ENCODE measurements at places on chromosomes 7 and 10. TPM values are rescaled to one million over a fixed set of nuclear protein-coding genes. Genes with fewer than 3 reads are reported as not detected.

- H3K36me3 ChIP-seq: no peaks in the 10 kb centered on the region
- H3K4me1 ChIP-seq: peaks cover 6% of the 10 kb centered on the region
- no peak overlapping the region for H3K4me3 ChIP-seq
- no peak overlapping the region for H3K27ac ChIP-seq
- H3K27me3 ChIP-seq: peaks cover 1% of the 10 kb centered on the region
Observed at GRCh38 chr10:111370101-111370500, 293.3 kb downstream of the ADRA2A start.

- no peaks in the 10 kb centered on the region for H3K27me3 ChIP-seq
- H3K36me3 ChIP-seq: peaks cover 12% of the 10 kb centered on the region
- no peak overlapping the region for H3K27ac ChIP-seq
- no peak overlapping the region for H3K4me3 ChIP-seq
- no peak for DNase-seq
- H3K4me1 ChIP-seq: no peaks in the 10 kb centered on the region
Observed at GRCh38 chr7:140752533-140752932, 56.0 kb downstream of the NDUFB2 start.

DNA sequence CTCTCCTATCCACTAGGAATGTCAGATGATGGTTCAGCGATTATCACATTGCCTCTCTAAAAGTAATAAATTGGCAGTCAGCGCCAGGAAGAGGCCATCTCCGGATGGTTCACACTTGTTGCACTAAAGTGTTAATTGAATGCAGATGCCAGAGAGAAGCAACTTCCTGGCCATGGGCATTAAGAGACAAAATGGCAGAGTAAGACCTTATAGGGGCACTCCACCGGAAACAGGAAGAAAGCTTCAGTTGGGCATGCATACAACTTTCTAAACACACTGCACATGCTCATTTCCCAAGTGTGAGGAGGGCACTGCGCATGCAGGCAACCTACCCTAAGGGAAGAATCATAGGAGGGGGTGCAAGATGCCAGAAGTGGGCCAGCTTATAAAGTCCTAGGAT lies 71.7 kb upstream of the AUTS2 start:
- H3K36me3 ChIP-seq: no peaks in the 10 kb centered on the region
- no peak overlapping the region for H3K27ac ChIP-seq
- peaks cover 5% of the 10 kb centered on the region for H3K27me3 ChIP-seq
- DNase-seq: no peak

DNA sequence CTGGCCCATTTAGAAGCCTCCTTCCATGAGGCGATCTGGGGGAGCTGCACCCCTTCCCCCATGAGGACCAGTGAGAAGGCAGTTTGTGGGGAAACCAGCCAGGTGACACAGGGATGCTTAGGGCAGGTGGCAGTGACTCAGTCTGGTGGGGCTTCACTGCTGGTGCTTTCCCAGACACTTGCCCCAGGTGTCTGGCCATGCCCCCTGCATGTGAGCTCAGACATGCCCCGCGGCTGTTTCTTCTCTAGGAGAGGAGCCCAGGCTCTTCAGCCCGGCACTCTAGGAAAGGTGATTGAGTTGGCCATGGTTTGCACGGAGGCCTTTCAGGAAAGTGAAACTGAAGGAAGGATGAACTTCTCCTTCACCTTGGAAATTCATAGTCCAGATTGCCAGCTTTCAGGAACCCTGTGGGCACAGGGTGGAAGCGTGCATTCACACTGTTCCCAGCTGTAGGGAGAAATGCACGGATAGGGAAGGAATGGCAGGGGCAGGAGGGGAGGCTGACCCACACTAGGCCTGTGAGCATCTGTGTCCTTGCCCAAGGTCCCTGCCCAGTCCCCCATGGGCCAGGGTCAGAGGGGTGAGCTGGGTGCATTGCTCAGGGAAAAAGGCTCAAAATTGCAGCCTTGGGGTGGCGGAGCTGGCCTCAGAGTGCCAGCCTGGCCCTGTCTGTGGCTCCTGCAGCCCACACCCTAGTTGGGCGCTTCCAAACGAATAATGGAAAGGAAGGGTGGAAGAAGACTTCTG lies 359.1 kb downstream of the GLRX3 start:
- DNase-seq: no peak
- no peaks in the 10 kb centered on the region for H3K27me3 ChIP-seq
- no peak overlapping the region for H3K27ac ChIP-seq
- H3K4me3 ChIP-seq: no peak overlapping the region
- no peaks in the 10 kb centered on the region for H3K36me3 ChIP-seq
- peaks cover 14% of the 10 kb centered on the region for H3K4me1 ChIP-seq

DNA sequence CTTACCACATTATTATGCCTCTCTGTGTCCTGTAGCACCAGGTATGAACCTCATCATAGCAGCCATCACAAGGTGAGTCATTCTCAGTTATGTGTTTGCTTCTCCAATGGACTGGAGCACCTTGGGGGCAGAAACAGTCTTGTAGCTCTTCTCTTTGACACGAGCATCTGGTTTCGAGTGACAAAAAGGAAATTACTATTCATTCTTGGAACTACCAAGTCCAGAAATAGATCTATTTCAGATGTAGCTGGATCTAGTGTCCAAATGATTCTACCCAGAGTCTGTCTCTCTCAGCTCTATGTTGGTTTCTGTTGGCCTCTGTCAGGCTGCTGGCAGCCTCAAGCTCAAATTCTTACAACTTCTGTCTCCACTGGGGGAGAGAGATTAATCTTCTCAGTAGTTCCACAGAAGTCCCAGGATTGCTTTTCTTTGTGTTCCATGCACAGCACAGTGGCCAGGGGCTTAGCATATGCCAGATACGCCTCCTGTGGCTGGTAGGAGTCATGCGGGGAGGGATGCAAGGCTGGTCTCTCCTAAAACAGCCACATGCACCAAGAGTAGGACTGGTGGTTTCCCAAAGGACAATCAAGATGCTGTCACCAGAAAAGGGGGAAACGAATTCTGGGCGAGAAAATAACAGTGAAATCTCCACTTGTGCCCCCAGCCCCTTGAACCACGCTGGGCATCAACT lies 37.2 kb upstream of the PAPSS2 start:
- H3K27me3 ChIP-seq: no peaks in the 10 kb centered on the region

GRCh38 chr7:87370660-87371180 lies 25.3 kb downstream of the CROT start:
- H3K27ac ChIP-seq: peak overlapping the region; percentile 19
- H3K27me3 ChIP-seq: no peaks in the 10 kb centered on the region
- no peak overlapping the region for H3K4me3 ChIP-seq
- H3K36me3 ChIP-seq: peaks cover 4% of the 10 kb centered on the region
- H3K4me1 ChIP-seq: peaks cover 5% of the 10 kb centered on the region

The SPDYE2 gene
- total RNA-seq: not detected

DNA sequence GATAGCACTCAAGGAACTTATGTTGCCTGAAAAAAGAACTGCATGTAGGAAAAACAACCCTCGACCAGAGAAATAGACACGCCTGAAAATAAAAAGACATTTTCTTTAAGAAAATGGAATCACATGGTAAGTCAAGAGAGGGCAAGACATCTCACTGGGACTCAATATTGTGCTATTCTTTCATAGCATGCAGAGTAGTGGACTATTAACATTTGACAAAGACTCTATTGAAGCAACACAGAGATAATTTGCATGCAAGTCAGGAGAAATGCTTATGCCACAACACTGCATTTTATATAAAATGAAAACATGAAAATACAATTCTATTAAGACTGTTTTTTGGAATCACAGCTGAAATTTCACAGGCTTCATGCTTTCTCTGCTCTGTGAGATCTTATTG lies 77.9 kb upstream of the RHOBTB1 start:
- no peaks in the 10 kb centered on the region for H3K36me3 ChIP-seq
- H3K27ac ChIP-seq: no peak overlapping the region
- H3K4me1 ChIP-seq: peaks cover 15% of the 10 kb centered on the region
- DNase-seq: no peak
- H3K27me3 ChIP-seq: peaks cover 2% of the 10 kb centered on the region

The GPR37 gene
- total RNA-seq: 1.6 TPM

- H3K4me3 ChIP-seq: peak overlapping the region; percentile 79
- peaks cover 13% of the 10 kb centered on the region for H3K4me1 ChIP-seq
- no peaks in the 10 kb centered on the region for H3K36me3 ChIP-seq
- no peak overlapping the region for H3K27ac ChIP-seq
- H3K27me3 ChIP-seq: peaks cover 12% of the 10 kb centered on the region
Observed at GRCh38 chr10:114042895-114043531, 653 bp upstream of the ADRB1 start.

GRCh38 chr7:40865441-40866233 lies 730.8 kb downstream of the SUGCT start:
- peaks cover 20% of the 10 kb centered on the region for H3K4me1 ChIP-seq
- DNase-seq: no peak
- H3K27ac ChIP-seq: peak overlapping the region; percentile 8
- H3K4me3 ChIP-seq: no peak overlapping the region
- no peaks in the 10 kb centered on the region for H3K27me3 ChIP-seq

GRCh38 chr7:44937426-44937825 lies 41.4 kb downstream of the MYO1G start:
- H3K36me3 ChIP-seq: no peaks in the 10 kb centered on the region
- no peak overlapping the region for H3K27ac ChIP-seq
- DNase-seq: no peak
- peaks cover 13% of the 10 kb centered on the region for H3K27me3 ChIP-seq
- H3K4me3 ChIP-seq: no peak overlapping the region

The MSS51 gene
- 1.4 TPM for total RNA-seq

GRCh38 chr7:149624006-149624405 lies 126.4 kb upstream of the ZNF746 start:
- peak overlapping the region; percentile 89 for H3K27ac ChIP-seq
- H3K36me3 ChIP-seq: peaks cover 17% of the 10 kb centered on the region
- H3K4me1 ChIP-seq: peaks cover 31% of the 10 kb centered on the region
- H3K27me3 ChIP-seq: peaks cover 6% of the 10 kb centered on the region

DNA sequence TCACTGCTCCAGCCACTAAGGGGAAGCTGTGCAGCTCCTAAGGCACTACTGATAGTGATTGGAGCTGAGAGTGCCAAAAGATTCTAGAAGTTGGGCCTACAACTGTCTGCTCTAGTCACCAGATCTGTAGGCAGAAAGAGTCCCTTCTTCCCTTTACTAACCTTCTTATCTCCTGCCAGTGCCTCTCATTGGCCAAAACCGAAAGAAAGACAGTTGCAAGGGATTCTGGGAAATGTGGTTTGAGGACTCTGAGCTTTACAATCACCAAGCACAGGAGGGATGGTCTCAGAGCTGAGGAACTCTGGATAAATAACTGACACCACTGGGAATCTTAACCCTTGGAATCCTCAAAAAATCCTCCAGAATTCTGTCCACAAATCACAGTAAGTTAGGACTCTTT lies 615.8 kb downstream of the CCSER2 start:
- no peaks in the 10 kb centered on the region for H3K36me3 ChIP-seq
- H3K4me3 ChIP-seq: no peak overlapping the region
- H3K4me1 ChIP-seq: no peaks in the 10 kb centered on the region
- DNase-seq: no peak
- no peak overlapping the region for H3K27ac ChIP-seq

DNA sequence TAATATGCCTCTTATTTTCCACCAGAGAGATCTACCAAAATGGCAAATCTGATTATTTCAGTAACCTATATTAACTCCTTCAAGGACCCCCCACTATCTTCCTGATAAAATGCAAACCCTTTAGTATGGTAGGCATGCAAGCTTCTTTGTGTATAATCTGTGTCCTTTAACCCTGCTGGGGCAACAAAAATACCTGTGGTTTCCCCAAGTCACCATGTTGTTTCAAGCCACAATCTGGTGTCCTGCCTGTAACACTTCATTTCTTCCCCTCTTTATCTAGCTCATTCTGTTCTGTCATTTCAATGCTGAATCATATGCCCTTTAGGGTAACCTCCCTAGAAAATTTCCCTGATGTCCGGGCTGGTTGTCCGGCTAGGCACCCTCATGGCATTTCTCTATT lies 5.3 kb downstream of the CALCR start:
- H3K4me3 ChIP-seq: no peak overlapping the region
- H3K27ac ChIP-seq: no peak overlapping the region
- no peaks in the 10 kb centered on the region for H3K36me3 ChIP-seq

The SYPL1 gene
- total RNA-seq: 53.9 TPM

GRCh38 chr7:70893971-70894715 lies 237.8 kb upstream of the GALNT17 start:
- H3K4me1 ChIP-seq: no peaks in the 10 kb centered on the region
- no peak for DNase-seq
- no peak overlapping the region for H3K4me3 ChIP-seq
- no peak overlapping the region for H3K27ac ChIP-seq
- H3K36me3 ChIP-seq: no peaks in the 10 kb centered on the region

The CDCA7L gene
- 16.6 TPM for total RNA-seq

GRCh38 chr10:62726638-62727037 lies 77.9 kb upstream of the ADO start:
- H3K27ac ChIP-seq: no peak overlapping the region
- H3K4me1 ChIP-seq: no peaks in the 10 kb centered on the region
- no peak for DNase-seq
- H3K4me3 ChIP-seq: no peak overlapping the region
- H3K36me3 ChIP-seq: no peaks in the 10 kb centered on the region
- H3K27me3 ChIP-seq: peaks cover 6% of the 10 kb centered on the region

GRCh38 chr10:130201043-130201380 lies 64.8 kb downstream of the GLRX3 start:
- no peak overlapping the region for H3K27ac ChIP-seq
- H3K4me3 ChIP-seq: no peak overlapping the region
- no peaks in the 10 kb centered on the region for H3K4me1 ChIP-seq
- no peak for DNase-seq
- peaks cover 5% of the 10 kb centered on the region for H3K36me3 ChIP-seq

The FRMPD2 gene
- total RNA-seq: not detected

The KIF11 gene
- total RNA-seq: 6.6 TPM

GRCh38 chr10:58608351-58608750 lies 95.7 kb downstream of the BICC1 start:
- H3K27me3 ChIP-seq: no peaks in the 10 kb centered on the region
- H3K4me1 ChIP-seq: peaks cover 33% of the 10 kb centered on the region
- H3K27ac ChIP-seq: peak overlapping the region; percentile 73
- no peak overlapping the region for H3K4me3 ChIP-seq
- no peak for DNase-seq
- peaks cover 10% of the 10 kb centered on the region for H3K36me3 ChIP-seq

The JCAD gene
- total RNA-seq: 19.4 TPM

- no peak overlapping the region for H3K27ac ChIP-seq
- peaks cover 7% of the 10 kb centered on the region for H3K27me3 ChIP-seq
- no peaks in the 10 kb centered on the region for H3K36me3 ChIP-seq
- no peak overlapping the region for H3K4me3 ChIP-seq
Observed at GRCh38 chr10:42732266-42732665, 50.3 kb upstream of the BMS1 start.

The IGFBP3 gene
- total RNA-seq: 1,748 TPM

The GBF1 gene
- 59.7 TPM for total RNA-seq

Measured in chondrocyte (in vitro differentiated cells).